ENCODE measurements at places on chromosomes 3 and 15.

DNA sequence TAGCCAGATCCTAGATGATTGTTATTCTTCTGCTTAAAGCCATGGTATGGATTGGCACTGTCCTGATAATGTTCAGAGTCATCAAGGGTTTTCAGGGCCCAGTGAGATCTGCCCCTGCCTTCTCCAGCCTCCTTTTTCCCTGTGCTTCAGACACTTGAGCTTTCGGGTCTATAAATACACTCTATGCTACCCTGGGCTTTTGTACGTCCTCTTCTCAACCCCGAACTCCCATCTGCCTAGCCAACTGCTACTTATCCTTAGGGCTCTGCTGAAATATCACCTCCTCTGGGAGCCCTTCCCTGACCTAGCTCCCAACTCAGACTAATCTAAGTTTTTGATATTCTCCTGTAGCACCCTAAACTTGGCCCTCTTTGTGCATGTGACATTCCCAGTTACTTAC lies 115.3 kb downstream of the OPA1 start:
- DNase-seq = no peak

DNA sequence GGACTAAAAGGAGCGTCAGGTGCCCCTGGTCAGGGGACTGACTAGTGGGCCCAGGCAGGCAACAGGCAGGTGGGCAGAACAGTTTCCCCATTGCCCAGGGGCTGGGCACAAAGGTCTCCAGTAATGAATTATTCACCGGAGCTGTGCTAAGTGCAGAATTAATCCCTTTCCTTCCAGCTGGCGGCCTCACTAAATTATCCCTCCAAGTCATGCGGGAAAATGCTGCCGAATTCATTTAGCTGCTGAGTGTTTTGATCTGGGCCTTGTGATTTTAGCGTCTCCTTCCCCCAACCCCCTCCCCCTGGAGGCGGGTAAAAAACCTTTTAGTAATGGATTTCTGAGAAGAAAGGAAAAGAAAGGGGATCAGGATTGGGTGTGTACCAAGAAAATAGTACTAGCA lies 47.2 kb downstream of the CCDC33 start:
- no peak for DNase-seq

GRCh38 chr3:156635973-156636372 lies 38.4 kb upstream of the TIPARP start:
- DNase-seq = no peak

GRCh38 chr3:125140818-125141595 lies 71.5 kb downstream of the SLC12A8 start:
- DNase-seq = no peak

- no peak for DNase-seq
Observed at GRCh38 chr15:63491979-63492378, 12.4 kb upstream of the USP3 start.

GRCh38 chr3:157166561-157166960 lies 6.6 kb upstream of the CCNL1 start:
- DNase-seq = no peak

DNA sequence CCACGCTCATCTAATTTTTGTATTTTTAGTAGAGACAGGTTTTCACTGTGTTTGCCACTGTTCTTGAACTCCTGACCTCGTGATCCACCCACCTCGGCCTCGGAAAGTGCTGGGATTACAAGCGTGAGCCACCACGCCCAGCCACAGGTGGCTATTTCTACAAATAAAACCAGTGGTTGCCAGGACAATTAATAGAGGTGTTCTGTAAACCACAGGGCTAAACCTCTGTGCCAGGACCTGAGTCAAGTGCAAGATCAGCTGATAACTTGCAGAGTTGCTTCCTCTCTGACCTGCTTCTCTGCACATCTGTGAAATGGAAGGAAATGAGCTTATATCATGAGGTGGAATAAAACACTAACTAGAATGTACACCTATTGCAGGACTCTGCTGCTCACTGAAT lies 72.8 kb downstream of the CD200R1L start:
- peak; percentile 13 for DNase-seq

GRCh38 chr3:24401811-24402185 lies 92.9 kb downstream of the THRB start:
- DNase-seq = no peak

DNA sequence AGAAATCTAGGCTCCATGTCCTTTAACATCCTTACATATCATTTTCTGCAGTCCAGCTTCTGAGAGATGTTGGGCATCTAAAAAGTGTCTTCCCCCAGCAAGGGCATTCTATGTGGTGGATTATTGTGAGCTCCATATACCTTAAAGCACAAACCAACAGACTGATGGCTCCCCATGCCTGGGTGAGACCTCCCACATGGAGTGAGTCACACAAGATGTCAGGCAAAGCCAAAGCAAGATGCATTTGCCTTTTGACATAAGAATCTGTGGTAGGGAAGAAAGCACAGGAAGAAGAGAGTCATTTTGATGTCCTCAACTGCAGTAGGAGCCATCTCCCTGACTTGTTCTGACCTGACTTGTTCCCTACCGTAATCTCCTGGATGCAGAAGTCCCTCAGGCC lies 238.7 kb upstream of the EIF1B start:
- DNase-seq = no peak

GRCh38 chr3:133987948-133988484 lies 41.7 kb downstream of the SLCO2A1 start:
- DNase-seq = no peak

DNA sequence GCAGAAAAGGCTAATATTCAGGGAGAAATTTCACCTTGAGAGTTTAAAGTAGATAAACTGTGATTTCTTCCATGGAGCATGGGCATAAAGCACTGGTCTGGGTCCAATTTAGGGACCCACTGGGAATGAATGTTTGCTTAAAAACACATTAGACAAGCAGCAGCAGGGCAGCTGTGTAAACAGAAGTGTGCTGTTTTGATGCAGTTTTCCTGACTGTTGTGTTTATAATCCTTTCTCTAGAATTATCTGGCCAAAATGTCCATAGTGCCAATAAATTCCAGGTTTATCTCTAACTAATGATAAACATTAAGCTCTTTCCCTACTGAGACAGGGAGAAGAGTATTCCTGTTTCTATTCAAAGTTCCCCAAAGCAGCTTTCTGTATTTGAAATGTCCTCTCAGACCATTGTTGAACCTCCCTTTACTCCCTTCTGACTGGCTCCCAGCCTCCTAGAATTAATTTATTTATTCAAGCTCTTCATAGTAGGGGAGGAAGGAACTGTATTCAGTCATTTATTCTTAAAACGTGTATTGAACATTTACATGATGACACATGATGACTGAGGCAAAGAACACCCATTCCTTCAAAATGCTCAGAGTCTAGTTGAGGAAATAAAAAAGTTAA lies 7.0 kb upstream of the TM4SF18 start:
- no peak for DNase-seq

DNA sequence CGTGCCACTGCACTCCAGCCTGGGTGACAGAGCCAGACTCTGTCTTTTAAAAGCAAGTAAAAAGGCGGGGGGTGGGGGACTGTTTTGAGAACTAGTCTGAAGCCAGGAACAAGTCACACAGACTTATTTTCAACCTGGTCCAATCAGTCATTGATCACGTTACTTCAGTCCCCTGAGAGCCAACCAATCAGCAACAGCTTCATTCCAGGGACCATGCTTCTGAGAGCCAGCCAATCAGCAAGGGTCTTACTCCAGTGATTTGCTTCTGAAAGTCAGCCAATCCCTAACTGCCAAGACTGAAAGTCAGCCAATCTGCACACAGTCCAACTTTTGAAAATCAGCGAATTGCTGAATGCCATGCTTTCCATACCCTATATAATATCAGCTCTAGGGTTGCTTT lies 48.6 kb upstream of the C15orf39 start:
- DNase-seq = peak; percentile 42

DNA sequence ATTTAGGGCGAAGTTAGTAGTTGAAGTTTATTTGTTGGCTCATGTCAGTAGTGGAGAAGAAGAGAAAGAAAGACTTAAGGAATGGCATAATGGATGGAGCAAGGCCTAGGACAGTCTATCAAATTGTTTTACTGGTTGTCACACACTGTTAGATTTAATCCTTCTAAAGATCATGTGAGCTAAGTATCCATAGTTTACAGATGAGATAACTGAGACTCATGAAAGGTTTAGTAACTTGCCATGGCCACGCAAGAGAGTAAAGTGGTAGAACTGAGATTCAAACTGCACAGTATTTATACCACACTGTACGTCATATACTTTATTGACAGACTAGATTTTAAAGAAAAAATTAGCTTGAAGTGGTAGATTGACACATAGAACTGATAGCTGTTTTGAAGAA lies 11.4 kb downstream of the SPRED1 start:
- no peak for DNase-seq

DNA sequence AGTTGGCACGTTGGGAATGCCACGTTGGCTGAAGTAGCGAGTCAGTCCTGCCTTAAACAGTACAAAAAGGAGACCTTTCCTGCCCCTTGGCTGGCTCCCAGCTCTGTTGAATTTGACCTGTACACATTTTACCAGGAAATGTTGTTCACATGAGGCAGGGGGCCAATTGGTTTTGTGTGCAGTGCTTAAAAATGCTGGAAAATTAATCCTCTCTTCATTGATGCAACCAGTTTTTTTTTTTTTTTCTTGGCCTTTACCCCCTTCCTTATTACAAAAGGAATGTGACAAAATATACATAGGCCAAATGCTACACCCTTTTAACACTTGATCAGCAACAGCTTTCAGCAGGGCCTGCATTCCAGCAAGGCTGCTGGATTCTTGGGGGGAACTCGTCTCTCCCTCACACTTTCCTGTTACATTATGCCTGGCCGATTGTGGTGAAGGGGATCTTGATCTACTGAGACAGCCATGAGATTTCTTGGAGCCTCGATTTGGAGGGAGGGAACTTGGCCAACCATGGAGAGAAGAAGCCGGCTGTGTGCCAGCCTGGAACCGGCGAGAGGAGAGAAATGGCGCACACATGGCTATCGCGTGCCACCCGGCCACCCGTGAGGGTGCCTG lies 93.1 kb downstream of the DNASE1L3 start:
- no peak for DNase-seq

GRCh38 chr3:160008961-160009360 lies 20.3 kb downstream of the IL12A start:
- no peak for DNase-seq

- no peak for DNase-seq
Observed at GRCh38 chr15:76972389-76973361, 22.3 kb upstream of the PSTPIP1 start.

- DNase-seq = no peak
Observed at GRCh38 chr3:42504334-42505127, 2.1 kb downstream of the VIPR1 start.

- DNase-seq = no peak
Observed at GRCh38 chr3:190696777-190697501, 165.6 kb downstream of the GMNC start.

- DNase-seq = no peak
Observed at GRCh38 chr15:86799226-86799625, 719.6 kb downstream of the AGBL1 start.

DNA sequence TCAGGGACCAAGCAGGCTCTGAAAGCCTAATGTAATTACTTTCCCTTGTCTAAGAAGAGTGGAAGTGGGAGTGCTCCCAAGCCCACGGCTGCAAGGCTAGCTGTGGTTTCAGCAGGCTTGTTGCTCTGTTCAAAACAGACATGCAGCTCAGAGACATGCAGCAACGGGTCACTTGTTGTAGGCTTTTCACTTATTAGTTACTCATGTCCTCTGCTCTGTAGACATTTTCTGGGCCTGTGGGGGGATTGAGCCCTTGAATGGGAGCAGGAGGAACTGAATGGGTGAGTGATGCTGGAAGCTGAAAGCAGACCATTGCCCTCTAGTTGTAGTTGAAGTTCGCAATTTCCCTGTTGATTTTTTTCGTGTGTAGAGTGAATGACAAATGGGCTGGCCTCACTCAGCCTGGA lies 261.9 kb upstream of the NR2E3 start:
- no peak for DNase-seq

- DNase-seq = no peak
Observed at GRCh38 chr15:50064673-50065072, 54.4 kb downstream of the ATP8B4 start.

DNA sequence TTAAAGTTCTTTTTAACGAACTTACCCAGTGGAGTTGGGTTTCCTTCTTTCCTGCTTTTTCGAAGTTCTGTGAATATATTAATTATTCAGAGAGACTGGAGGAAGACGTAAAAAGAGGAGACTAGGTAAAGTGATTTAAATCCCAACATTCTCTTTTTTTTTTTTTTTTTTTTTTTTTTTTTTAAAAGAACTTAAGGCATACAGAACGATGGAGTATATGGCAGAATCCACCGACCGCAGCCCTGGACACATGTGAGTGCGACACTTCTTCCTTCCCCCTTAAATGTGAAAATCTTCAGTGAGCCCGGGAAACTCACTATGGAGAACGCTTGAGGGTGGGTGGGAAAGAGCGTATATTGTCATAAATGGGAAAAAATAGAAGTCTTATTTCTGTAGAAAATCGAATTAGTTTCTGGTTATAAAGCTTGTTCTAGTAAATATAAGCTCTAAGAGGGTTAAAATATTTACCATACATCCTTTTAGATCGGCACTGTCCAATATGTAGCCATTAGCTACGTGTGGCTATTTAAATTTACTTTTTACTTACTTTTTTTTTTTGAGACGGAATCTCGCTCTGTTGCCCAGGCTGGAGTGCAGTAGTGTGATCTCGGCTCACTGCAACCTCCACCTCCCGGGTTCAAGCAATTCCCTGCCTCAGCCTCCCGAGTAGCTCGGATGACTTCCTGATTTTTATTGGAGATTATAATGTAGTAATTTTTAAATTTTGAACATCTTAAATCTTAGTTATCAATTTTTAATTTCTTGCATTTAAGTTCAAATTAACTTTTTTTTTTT lies 892 bp downstream of the NMD3 start:
- DNase-seq = peak; percentile 28

- DNase-seq = no peak
Observed at GRCh38 chr15:100245855-100246254, 95.9 kb downstream of the ADAMTS17 start.

DNA sequence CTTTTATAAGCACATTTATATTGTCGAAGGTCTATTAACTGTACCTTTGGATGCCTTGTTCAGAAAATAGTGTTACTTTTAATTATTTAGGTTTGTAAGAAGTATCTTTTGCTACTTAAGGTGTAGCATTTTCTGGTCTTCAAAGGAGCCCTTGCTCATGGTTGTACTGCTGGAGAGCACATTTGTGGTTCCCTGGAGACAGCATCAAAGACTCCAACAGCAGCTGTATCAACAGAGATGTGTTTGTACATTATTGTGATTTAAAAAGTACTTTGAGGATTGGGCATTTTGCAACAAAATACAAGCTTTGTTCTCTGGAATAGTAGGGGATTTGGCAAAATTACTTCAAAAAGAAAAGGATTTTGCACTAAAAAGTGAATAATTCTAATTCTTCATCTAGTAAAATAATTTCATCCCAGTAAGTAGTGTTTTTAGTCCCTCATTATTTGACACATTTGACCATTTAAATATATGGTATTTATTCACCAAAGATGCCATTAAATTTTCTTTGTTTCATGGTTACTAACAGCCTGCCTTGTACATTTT lies 16.5 kb downstream of the TBC1D23 start:
- no peak for DNase-seq

All from activated CD4-positive, alpha-beta T cell treated with anti-CD3 and anti-CD28 coated beads for 48 hours (primary cell).